ENCODE measurements at places on chromosomes 16 and 17.

- no peak for DNase-seq
These were observed 15.4 kb downstream of the PIPOX start for GRCh38 chr17:29058391-29058790.

DNA sequence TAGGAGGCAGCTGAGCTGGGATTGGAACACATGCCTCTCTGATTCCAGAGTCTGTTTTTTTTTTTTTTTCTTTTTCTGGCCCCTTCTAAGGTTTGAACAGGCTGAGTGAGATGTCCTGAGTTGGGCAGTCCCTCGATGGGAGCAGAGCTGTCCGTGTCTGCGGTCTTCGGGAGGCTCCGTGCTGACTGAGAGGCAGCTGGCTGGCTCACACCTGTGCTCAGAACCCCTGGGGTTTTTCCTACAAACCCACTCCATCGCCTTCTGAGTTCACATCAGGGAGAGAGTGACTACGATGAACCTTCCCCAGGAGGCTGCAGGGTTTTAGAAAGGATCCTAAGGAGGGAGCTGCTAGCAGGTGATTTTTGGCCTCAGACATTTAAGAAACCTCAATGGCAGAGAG is 92.5 kb downstream of the IRF8 start:
- DNase-seq = no peak

- no peak for DNase-seq
These were observed 242.8 kb upstream of the PSMD7 start for GRCh38 chr16:74053826-74054225.

DNA sequence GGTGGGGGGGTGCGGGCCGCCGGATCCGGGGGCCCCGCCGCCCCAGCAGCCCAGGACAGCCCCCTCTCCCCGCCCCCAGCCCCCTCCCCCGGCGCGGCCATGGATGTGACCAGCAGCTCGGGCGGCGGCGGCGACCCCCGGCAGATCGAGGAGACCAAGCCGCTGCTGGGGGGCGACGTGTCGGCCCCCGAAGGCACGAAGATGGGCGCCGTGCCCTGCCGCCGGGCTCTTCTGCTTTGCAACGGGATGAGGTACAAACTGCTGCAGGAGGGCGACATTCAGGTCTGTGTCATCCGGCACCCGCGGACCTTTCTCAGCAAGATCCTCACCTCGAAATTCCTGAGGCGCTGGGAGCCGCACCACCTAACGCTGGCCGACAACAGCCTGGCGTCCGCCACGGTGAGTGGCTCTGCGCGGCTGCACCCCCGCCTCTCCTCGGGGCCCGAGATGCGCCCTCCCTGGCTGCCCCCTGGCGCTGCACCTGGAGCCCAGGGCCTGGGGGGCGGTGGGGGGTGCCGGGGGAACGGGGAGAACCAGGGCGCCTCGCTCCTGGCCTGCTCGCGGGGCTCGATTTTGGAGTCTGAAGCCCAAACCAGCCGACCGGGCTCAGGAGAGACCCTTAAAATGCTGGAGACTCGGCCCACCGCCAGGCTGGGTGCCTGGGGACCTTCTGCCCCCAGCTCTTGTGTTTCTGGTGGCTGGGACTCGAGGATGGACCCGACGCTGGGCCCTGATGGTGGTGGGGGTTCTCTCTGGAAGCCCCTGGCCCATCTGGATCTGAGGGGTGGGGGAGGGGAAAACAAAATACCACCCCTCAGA is 744 bp downstream of the CMIP start:
- peak; percentile 73 for DNase-seq

GRCh38 chr17:19302791-19303331 is 59.7 kb downstream of the B9D1 start:
- no peak for DNase-seq

GRCh38 chr17:278676-279059 is 73.9 kb downstream of the RPH3AL start:
- DNase-seq = no peak

DNA sequence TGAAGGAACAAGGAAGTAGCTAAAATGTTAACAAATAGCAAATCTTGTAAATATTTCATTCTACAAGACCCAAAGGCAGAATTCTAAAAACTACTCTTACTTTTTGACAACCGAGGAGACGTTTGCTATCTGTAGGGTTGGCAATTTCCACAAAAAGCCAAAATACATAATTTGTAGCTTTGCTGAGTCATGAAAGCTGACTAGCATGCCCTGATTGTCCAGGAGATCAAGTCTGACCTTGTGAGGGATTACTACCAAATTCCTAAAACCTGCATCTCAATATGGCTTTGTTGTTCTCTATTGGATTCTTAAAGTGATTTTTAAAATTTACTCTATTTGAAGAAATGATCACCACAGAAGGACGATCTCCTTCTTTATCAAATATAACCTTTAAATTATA is 10.8 kb downstream of the DNAJA2 start:
- no peak for DNase-seq

DNA sequence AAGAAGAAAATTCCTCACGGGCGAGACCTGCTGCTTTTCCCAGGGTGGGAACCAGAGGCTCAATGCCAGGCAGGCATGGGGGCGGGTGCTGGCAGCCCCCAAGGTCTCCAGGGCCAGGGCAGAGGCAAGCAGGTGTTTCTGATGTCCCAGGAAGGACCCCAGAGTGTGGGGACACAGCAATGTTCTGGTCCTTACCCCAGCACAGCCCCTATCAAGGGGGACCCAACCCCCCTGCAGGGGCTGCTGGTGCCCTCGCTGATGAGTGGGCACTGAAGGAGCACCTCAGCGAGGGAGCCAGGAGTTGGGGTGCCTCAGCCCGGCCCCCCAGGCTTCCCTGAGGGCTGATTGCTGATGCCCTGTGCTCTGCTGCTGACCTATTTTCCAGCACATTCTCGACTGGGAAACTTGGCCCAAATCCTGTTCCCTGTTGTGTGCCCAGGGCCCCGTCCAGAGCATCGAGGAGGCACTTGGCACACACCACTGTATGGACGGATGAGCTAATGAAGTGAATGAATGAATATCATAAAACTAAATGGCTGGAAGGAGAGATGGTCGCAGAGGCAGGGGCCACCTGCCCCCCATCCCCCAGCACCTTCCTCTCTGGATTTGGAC is 2.8 kb downstream of the DBNDD1 start:
- no peak for DNase-seq

DNA sequence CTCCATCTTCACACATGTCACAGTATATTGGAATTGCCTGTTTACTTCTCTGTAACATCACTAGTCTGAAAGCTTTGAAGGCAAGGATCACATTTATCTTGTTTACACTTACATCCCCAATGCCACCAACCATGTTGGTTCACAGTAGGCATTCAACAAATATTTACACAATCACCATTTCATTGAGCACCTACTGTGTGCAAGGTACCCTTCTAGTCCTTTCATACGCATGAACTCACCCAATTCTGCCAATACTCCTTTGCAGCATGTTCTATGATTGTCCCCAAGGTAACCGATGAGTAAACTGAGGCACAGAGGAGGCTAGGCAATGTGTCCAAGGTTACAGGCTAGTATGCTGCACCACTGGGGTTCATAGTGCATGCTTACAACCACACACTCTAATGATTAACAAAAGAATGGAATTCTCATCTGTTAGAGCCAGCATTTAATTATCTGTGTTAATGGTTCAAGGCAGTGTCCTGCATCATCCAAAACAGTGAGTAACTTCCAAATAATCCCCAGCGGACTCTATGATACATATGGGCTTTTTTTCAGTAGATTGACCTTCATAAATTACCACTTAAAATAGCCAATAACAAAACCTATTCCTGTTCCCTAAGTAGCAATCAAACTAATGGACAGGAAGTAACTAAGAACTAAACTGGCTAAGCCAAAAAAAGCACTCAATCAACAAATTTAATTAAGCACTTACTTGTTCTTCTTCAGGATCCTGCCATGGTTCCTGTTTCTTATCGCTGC is 364.5 kb upstream of the XYLT1 start:
- DNase-seq = no peak

DNA sequence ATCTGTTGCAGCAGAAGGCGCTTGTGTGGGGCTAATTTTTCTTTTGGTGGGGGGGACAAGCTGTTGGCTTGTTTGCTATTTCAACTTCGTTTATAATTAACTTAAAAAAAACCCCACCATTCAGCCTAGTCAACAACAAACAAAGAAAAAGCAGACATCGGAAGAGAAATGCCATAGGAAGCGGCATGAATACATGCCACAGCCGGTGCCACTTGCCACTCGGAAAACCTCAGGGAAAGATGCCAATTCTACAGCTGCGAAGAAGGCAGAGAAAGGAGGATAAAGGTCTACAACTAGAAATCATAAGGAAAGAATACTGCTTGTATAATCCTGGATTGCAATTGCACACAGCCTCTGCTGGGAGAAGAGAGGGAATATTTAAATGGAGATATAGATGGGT is 254.4 kb upstream of the PMFBP1 start:
- no peak for DNase-seq

GRCh38 chr16:19093631-19094541 is 19.9 kb upstream of the ITPRIPL2 start:
- DNase-seq = no peak

DNA sequence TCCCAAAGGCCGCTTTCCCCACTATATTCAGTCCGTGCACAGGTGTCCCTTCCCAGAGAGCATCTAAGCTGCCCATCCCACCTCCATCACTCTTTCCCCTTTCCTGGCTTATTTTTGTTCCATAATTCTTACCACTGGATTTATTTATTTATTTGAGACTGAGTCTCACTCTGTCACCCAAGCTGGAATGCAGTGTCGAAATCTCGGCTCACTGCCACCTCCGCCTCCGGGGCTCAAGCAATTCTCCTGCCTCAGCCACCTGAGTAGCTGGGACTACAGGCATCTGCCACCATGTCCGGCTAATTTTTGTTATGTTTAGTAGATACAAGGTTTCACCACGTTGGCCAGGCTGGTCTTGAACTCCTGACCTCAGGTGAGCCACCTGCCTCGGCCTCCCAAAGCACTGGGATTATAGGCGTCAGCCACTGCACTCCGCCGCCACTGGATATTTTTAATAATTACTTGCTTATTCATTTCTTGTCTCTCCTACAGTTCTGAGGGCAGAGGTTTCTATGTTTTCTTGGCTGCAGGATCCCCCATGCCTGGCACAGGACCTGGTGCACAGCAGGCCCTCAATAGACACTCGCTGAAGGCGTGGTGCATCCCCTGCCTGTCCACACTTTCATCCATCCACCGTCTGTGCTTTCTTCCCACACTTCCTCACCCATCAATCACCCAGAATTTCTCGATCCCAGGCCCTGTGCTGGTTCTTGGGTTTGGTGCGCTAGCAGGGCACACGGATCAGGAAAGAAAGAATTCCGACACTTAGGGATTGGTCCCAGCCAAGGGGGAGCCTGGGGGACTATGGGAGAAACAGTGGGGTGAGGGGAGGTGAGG is 9.9 kb upstream of the ADGRG1 start:
- DNase-seq = no peak

DNA sequence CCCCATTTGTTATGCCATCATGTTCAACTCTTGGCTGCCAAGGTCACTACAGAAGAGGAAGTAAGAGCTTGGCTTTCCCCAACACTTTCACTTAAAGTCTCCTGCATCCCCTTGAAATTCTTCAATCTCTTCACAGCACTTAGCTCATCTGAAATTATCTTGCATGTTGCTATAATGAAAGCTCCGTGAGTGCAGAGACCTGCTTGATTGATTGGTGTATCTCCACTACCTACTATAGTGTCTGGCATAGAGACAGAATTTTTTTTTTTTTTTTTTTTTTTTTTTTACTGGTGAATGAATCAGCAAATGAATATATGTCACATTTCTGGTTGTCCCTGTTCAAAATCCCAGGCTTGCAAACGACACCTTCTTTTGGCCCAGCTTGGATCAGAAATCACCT is 1.9 kb upstream of the SDR42E1 start:
- no peak for DNase-seq

DNA sequence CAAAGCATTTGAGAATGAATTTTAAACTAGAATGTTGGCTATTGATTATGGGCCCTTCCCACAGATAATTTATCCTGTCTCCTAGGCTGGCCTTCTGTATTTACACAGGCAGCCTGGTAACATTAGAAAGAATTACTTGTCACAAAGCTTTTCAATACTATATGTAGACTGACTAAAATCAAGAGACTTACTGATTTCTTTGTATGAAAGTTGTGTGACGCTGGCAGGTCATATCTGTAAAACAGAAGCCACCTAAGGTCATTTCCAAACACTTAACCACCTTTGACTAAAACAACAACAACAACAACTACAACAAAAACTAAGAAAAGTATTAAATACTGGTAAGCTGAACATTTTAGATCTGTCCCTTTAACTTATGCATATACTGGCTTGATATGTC is 329.0 kb upstream of the TBX2 start:
- no peak for DNase-seq

- no peak for DNase-seq
These were observed 50.6 kb downstream of the RAB11FIP3 start for GRCh38 chr16:476039-476438.

GRCh38 chr16:35195864-35196216 is 1736.4 kb downstream of the TP53TG3F start:
- no peak for DNase-seq

- DNase-seq = no peak
These were observed 57.7 kb upstream of the SLC25A19 start for GRCh38 chr17:75346906-75347305.

GRCh38 chr16:74455619-74456289 is 34.5 kb upstream of the CLEC18B start:
- no peak for DNase-seq

DNA sequence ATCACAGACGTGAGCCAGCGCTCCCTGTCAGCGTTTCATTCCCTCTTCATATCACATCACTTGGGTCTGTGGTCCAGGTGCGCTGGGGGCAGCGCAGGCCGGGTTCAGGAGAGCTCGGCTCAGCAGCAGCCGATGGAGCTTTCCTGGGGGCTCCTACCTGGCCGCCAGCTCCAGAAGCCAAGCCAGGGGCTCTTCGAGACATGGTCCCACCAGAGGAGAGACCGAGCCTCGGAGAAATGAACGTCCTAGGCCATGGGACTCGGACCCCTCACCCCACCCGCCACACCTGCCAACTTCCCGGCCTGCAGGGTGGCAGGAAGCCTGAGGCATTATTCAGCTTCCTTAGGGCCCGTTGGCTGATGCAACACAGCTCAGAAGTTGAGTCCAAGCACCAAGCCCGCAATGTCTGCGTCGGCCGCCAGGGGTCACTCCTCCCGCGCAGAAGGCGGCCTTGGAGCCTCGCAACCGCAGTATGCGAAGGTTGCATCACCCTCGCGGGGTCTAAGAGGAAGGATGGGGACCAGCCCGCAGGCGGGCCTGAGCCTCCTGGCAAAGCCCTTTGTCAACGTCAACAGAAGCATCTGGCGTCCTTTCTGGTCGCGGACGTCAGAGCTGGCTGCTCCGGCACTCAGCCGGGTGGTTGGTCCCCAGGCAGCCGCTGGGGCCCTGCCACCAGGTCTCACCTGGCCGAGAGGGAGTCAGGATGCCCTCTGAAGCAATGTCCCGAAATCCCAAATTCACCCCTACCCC is 13.2 kb upstream of the KLHDC4 start:
- peak; percentile 95 for DNase-seq

GRCh38 chr17:1471911-1472821 is 16.1 kb upstream of the CRK start:
- DNase-seq = no peak
